Activated CD4-positive, alpha-beta T cell treated with anti-CD3 and anti-CD28 coated beads, Interleukin-10, Interleukin-2, amounts not matched to agents 100 ng/mL and 50 ng/mL, durations not matched to agents 16 hours and 8 hours (primary cell): ENCODE measurements at places on chromosomes 11 and 22.

GRCh38 chr11:1792461-1792860 is 28.7 kb upstream of the CTSD start:
- DNase-seq = peak; percentile 26

GRCh38 chr22:48404801-48405447 is 1422.7 kb downstream of the BRD1 start:
- DNase-seq = no peak

- DNase-seq = no peak
Observed at GRCh38 chr11:31818425-31818755, 7.3 kb upstream of the PAX6 start.

- DNase-seq = no peak
Observed at GRCh38 chr22:36311386-36312085, 58.6 kb downstream of the APOL1 start.

DNA sequence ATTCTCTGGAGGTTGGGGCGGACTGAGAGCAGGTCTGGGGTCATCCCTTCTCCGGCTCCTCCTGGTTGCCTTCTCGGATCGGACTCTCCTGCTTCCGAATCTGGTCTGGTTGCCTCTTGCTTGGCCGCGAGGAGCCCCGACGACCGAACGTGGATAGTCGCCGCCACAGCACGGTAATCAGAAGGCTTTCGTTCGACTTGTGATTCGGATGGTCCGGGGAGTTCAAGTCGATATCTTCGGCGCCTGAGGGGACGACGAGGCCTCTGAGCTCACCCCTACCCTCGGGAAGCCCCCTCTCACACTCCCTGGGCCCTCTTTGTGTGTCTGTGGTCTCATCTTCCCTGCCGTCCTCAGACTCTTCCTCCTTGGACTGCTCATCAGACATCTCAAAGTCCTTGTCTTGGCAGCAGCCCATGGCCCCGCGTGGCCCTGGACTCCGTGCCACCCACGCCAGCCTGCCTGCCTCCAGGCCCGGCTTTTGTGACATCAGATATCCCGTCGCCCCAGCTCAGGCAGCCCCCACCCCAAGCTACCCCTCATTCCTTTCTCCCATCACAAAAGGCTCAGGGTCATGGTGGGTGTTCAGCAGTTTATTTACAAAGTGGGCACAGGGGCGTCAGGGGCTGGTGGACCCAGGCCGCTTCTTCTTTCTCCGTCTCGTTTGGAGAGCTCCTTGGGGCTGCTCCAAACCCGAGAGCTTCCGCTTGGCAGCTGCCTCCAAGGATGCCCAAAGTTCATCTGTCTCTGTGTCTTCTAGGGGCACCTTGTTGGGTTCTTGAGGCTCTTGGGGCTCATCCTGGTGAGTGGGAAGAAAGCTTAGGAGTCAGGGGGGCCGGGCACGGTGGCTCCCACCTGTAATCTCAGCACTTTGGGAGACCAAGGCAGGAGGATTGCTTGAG is at the start of gene TEX54:
Gene TEX54 (minus strand): TSS at position 506 of the 899 bp plus-strand sequence.
- no peak for DNase-seq

GRCh38 chr11:45850446-45850845 is 3.2 kb downstream of the CRY2 start:
- DNase-seq = no peak

GRCh38 chr11:119671051-119671450 is 57.9 kb downstream of the NECTIN1 start:
- no peak for DNase-seq

DNA sequence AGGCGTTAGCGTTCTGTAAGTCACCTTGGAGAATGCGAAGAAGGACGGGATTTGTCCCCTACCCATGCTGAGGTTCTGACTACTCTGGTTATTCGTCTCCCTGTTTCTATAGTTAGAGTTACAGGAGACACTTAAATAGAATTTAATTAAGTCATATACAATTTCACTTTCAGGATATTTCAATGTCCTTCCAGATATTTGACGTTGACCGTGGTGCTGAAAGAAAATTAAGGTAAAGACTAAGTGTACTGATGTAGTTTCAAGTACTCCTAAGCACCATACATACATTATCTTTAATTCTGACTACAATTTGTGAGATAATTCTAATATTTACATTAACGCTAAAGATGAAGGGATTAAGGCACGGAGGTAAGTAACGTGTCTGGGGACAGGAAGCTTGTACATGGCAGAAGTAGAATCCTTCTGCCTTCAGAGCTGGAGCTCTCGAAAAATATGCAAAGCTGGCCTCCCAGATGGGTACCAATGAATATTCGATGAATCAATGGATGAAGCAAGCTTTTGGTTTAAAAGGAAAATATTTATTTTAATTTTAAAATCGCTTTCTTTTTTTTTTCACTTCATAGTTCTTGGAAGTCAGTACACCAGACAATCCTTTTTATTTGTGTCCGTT is 539 bp upstream of the SLC36A4 start:
- DNase-seq = no peak

DNA sequence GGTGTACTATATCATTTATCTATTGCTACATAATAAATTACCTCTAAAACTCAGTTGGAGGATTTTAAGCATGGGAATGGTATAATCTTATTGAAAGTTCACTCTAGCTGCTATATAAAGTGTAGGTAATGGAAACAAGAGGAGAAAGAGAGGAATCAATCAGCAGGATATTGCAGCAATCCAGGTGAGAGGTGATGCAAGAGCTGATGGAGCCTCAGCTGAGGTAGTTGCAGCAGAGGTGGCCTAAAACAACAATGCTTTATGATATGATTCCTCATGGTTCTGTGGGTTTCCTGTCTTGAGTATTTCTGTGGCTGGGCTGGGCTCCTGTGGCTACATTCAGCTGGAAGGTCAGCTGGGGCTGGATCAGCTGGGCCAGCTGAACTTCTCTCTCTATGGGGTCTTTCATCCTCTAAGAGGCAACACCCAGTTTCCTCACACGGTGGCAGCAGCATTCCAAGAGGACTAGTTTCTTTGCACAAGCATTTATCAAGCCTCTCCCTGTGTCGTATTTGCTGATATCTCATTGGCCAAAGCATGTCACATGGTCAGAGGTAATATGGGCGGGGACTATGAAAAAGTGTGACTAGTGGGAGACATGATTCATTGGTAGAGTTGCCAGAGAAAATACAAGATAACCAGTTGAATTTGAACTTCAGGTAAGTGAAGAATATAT is 135.4 kb upstream of the LARGE1 start:
- peak; percentile 6 for DNase-seq

GRCh38 chr11:115939104-115939730 is 435.0 kb upstream of the CADM1 start:
- no peak for DNase-seq

- DNase-seq = no peak
Observed at GRCh38 chr22:31179345-31179744, 19.4 kb downstream of the RNF185 start.

DNA sequence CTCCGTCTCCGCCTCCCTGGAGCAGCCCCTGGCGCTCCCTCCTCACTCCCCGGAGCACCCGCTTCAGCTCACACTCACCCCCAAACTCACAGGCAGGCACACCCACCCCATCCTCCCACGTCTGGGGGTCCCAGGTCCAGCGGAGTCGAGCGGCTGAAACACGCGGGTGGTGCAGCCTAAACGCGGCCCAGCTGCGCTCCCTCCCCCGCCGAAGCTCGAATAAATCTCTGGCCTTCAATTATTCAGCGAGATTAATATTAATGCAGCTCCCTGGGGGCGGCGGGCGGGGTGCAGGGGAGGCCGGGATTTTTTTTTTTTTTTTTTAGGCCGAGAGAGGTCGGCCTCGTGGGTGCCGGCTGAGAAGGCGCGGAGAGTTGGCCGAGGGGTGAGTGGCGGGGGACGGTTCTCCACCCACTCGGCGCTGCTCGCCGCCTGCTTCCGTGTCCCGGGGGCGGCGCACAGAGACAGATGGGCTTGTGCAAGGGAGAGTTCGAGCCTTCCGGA is 524 bp upstream of the SLC1A2 start:
- DNase-seq = no peak

DNA sequence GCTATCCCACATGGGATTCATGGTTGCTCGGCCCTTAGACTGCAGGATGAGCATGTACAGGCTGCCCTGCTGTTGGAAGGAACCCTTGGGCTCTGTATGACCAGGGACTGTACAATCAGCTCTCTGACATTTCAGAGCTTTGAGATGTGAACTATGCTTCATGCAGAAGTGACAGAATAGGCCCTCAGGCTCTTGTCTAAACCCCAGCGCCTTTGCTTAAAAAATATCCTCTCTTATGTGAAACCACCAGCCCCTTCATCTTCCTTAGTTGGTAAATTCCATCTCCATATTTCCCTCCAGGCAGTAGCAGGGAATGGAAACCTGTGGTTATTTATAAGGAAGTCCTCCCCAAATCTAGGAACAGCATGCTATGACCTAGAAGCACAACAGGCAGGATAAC is 78.9 kb upstream of the PLET1 start:
- DNase-seq = no peak

DNA sequence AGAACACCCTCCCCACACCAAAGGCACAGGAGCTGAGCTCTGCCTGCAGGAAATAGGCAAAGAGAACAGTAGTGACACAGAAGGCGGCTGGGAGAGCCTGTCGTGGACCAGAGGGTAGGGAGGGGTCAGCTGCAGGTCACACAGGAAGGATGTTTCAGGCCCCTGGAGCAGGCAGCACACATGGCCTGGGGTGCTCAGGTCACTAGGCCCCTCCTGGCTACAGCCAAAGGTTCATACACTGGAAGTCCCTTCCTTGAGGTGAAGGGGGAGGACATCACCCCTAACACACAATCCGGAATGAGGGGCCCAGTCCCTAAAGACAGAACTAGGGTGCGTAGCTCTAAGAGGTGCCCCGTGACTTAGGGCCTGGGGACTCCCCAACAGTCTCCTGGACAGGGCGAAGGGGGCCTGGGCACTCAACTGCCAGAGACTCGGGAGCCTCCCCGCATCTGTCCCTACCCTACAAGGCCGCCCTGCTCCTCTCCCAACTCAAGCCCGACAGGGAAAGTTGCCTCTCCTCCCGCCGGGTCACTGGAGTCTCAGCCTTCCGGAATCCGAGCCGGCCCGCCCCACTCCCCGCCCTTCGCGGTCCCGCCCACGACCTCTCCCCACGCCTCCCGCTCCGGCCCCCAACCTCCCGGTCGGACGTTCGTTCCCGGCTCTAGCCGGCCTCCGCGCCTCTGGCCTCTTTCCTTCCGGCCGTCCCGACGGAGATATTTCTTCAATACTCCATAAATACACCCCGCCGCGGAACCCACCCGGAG is at the start of gene CYB5R2:
Gene CYB5R2 (minus strand): TSS at position 541 of the 764 bp plus-strand sequence. CDS start 675 bp downstream, outside the sequence.
- no peak for DNase-seq

GRCh38 chr11:33214187-33214586 is 43.0 kb upstream of the HIPK3 start:
- no peak for DNase-seq

GRCh38 chr11:34830648-34831047 is 85.5 kb downstream of the APIP start:
- DNase-seq = no peak

DNA sequence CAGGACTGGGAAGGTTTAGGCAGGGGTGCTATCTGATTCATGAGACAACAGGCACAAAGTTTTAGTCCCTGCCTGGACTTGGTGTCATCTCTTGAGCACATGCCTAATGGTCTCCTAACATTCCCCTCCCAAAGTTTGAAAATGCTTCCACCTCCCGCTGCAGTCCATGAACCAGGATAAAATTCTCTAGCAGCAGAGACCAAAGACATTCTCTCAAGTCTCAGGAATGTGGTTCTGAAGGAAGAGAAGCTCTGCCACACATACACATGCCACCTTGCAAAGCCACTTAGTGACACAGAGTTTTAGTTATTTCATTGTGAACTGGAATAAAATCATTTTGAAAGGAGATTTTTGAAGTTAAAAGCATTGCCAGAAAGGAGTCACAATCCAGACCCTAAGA is 15.5 kb downstream of the OR51B6 start:
- no peak for DNase-seq

GRCh38 chr22:48100685-48101417 is 1338.4 kb downstream of the TBC1D22A start:
- no peak for DNase-seq

- DNase-seq = no peak
Observed at GRCh38 chr11:100709233-100709957, 22.3 kb downstream of the ARHGAP42 start.

DNA sequence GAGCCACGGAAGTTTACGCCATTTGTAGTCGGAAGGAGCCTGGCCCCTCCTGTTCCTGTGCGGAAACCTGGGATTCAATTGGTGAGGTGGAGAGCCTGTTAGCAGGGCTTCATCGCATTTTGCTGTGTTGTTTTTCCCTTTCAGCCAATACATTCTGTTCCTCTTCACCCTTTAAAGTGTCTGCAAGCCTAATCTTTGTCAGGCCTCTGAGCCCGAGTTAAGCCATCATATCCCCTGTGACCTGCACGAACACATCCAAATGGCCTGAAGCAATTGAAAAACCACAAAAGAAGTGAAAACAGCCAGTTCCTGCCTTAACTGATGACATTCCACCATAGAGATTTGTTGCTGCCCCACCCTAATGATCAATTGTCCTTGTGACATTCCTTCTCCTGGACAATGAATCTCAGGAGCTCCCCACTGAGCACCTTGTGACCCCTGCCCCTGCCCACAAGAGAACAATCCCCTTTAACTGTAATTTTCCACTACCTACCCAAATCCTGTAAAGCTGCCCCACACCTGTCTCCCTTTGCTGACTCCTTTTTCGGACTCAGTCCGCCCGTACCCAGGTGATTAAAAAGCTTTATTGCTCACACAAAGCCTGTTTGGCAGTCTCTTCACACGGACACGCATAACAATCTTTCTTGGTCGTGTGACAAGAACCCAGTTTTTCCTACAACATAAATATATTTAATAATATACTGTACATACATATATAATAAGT is 37.1 kb upstream of the MMP12 start:
- no peak for DNase-seq

- DNase-seq = no peak
Observed at GRCh38 chr11:129905402-129905801, 10.0 kb upstream of the NFRKB start.

DNA sequence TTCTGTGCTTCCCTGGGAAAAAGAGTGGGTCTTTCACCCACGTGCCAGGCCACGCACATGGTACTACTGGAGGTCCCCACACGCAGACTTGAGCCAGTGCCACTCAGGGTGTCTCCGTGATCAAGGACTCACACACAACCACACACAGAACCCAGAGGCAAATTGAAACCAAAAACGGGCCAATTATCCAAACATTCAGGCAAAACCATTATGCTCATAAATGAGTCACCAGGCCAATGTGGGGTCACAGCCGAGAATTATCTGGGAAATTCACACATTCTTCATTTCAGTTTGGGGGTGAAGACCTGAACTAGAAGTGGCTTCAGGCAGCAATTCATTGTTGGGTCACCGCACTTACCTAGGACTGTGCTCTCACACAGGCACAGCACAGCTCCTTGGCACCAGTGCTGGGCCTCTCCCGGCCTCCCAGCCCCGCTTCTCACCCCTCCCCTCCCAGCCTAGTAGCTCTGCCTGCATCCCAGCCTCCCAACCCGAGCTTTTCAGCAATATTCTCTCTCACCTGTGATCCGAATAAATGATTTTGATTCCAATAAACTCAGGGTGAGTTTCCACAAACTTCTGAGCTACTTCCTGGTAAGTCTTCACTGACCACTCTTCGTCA is 28.0 kb downstream of the ADA2 start:
- DNase-seq = no peak

GRCh38 chr11:3042496-3043314 is 14.5 kb downstream of the CARS1 start:
- DNase-seq = no peak
